Stimulated activated CD8-positive, alpha-beta memory T cell treated with anti-CD3 and anti-CD28 coated beads, Interleukin-4, amount 100 ng/mL, for 1 hour (primary cell): ENCODE measurements at places on chromosomes 7 and 10.

DNA sequence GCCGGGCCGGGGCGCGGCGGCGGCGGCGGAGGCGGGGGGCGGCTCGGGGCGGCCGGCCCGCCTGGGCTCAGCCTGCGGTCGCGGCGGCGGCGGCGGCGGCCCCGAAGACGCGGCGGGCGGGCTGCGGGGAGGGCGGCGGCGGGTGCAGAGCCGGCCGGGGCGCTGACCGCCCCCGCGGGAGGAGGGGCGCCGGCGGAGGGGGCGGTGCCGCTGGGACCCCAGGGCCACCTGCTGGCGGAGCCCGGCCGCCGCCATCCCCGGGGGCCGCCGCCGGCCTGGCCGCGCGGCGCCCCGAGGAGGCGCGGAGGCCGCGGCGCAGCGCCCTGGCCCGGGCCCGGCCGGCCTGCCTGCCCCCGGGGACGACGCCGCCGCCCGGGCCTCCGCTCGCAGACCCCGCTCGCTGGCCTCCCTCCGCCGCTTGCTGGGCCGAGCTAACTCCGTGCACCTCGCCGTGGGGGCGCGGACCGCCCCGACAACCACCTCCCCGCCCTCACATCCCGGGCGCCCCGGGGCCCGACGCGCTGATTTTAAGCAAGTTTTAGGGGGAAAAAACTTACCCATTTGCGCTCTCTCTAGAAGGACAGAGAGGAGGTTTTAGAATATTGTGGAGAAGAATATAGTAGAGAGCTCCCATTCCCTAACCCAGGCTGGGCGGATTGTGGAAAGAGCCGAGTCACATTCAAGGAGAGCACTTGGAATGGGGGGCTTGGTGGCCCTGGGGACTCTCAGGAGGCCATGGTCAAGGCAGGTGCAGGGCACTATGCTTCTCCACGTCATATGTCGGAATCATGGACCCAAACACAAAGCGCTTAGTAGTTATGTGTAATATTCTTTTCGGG lies at the start of gene BEND7:
TSS of gene BEND7 (minus strand) at position 140 of the 839 bp plus-strand sequence. CDS start 481 bp downstream, outside the sequence.
- DNase-seq: no peak

DNA sequence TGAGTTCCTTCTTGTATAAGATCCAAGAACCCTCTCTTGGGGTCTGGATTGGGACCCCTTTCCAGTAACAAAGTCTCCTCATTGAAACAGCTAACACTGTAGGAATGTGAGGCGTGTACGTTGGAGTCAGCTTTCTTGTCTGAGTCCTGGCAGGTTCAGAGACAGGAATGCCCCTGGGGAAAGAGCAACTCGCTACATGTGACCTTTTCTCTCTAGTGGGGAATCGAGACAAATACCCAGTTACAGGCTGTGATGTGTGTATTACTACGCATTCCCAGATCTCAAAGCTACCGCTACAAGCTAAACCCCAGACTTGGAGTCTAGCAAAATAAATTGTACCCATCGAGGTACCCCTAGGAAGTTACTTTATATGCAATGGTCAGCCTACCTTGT lies 85.6 kb upstream of the FRMD4A start:
- no peak for DNase-seq

DNA sequence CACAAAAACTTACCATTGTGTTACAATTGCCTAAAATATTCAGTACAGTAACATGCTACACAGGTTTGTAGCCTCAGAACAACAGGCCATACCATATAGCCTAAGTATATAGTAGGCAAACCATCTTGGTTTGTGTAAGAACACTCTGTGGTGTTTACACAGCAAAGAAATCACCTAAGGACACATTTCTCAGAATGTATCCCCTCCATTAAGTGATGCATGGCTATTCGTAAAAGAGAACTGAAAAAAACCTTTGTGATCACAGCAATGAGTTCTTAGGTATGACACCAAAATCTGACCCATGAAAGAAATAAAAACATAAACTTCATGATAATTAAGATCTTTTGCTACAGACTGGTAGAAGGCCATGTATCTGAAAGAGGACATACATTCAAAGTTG lies 121.5 kb downstream of the JMJD1C start:
- no peak for DNase-seq

- no peak for DNase-seq
These were observed 182.0 kb downstream of the REEP3 start for GRCh38 chr10:63703113-63703670.

GRCh38 chr10:80542652-80543318 lies 5.1 kb downstream of the SH2D4B start:
- DNase-seq: no peak

DNA sequence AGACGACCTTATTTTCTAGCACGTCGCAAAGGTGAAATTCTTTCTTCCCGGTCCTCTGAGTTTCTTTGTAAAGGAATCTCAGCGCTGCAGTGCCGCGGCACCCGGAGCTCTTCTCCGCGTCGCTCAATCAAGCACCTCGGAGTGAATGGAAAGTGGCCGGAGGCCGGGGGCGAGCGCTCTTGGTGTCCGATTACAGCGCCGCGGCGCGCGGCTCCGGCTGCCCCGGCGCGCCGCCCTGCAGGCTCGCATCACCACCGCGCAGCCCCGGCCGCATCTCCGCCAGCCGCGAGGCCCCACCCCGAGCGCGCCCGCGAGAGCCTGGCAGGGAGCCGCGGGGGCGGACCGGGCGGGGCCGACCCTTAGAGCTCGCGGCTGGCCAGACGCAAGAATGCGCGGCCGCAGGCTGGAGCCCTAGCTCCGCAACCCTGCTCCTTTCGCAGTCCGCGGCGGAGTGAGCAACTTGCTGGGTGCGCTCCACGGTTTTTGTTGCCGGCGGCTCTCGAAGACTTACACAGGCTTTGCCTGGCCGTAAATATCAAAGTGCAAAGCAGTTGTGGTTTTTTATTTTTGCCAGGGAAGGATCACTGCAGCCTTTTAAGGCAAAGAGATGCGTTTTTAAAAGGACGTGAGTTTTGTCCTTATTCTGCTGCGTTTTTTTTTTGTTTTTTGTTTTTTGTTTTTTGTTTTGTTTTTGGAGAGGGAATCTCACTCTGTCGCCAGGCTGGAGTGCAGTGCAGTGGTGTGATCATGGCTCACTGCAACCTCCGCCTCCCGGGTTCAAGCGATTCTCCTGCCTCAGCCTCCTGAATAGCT lies at the start of gene SEMA3C:
TSS of gene SEMA3C (minus strand) at position 143 of the 813 bp plus-strand sequence. CDS start 2,270 bp downstream, outside the sequence.
- DNase-seq: no peak

DNA sequence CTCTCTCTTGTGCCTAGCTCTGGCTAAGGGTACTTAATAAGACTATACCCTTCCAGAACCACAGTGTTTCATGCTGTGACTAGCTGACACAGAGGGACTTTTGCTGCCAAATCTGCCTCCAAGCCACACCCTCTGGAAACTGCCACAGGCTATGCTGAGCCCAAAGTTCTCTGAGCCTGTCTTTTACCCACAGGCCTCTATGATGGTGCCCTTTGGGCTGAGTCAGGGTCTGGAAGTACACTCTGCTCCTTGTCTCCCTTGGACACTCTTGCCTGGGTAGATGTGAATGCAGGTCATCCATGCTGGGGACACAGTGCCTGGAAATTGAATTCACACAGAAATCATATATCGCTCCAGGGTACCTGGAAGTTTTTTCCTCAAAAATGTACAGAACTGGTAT lies 22.6 kb downstream of the DYDC1 start:
- no peak for DNase-seq

- DNase-seq: no peak
These were observed 39.6 kb upstream of the ELMO1 start for GRCh38 chr7:37488163-37488764.

DNA sequence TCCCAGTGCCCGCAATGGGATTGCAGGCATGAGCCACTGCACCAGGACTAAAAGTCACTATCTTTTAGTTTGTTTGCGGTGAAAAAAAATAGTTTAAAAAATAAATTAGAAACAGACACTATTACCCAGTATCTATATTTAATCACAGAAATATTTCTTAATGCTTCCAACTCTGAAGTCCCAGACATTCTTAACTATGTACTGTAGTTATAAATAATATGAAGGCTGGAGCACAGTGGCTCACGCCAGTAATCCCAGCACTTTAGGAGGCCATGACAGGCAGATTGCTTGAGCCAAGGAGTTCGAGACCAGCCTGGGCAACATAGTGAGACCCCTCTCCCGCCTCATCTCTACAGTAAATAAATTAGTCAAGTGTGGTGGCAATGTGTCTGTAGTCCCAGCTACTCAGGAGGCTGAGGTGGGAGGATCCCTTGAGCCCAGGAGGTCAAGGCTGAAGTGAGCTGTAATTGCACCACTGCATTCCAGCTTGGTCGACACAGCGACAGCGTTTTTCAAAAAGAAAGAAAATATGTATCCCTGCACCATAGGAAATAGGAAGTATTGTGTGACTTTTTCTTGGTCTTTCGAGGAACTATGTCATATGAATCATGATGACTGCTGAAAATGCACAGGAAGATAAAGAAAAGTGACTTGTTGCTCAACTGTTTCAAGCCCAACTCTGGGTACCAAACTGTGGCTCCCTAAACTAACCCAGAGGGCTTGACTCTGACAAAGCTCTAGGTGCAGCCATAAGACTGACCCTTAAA lies 74.9 kb upstream of the STEAP1B start:
- DNase-seq: no peak

GRCh38 chr7:105791926-105792325 lies 84.5 kb downstream of the ATXN7L1 start:
- no peak for DNase-seq

DNA sequence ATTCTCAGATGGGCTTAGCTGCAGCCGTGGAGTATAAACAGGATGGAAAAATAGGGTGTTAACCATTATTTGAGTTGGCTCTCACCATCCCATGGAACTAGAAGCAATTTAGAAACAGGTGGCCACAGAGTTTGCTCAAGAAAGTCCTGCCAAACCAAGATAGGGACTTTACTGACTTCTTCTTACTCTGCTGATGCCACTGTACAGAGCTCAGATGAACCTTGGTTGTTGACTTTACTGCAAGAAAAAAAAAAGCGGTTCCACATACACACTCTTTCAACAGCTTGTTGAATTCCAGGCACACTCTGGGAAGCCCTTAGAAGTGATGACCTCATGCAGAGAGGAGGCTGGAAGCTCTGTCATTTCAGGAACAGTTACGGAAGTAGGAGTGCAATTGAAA lies 753.4 kb downstream of the NRG3 start:
- no peak for DNase-seq

DNA sequence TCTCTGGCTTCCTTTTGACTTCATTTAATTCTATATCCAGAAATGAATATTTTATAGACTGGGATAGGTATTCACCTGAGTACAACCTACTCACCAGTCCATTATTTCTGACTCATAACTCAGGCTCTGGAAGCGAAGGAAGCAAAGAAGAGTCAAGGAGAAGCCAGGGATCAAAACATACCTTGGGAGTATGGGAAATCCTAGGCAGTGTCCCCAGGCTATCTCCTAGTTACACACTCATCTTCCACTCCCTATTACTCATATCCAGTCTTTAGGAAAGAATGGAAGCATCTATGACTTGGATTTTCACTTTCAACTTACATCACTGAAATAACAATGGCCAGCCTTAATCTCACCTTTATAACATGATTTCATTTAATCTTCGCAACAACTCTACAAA lies 40.9 kb upstream of the ELAPOR2 start:
- no peak for DNase-seq

- no peak for DNase-seq
These were observed 39.8 kb upstream of the ARL4A start for GRCh38 chr7:12647364-12648219.

DNA sequence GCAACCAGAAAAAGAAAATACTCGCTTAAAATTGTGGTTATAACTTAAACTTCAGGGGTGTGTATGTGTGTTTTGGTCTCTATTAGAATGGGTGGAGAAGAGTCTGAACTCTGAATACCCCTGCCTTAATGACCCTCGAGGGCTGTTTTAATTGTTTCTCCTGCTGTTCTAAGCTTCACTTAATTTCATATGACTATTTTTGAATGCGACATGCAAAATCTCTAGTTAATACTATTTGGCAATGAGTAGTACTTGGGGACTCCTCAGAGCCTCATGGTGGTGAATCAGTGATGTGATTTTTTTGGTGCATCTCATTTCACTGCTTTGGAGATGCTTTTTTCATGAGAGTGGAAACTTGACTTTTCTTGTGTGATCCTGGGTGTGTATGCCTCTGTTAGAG lies 178.6 kb downstream of the CDK14 start:
- no peak for DNase-seq

DNA sequence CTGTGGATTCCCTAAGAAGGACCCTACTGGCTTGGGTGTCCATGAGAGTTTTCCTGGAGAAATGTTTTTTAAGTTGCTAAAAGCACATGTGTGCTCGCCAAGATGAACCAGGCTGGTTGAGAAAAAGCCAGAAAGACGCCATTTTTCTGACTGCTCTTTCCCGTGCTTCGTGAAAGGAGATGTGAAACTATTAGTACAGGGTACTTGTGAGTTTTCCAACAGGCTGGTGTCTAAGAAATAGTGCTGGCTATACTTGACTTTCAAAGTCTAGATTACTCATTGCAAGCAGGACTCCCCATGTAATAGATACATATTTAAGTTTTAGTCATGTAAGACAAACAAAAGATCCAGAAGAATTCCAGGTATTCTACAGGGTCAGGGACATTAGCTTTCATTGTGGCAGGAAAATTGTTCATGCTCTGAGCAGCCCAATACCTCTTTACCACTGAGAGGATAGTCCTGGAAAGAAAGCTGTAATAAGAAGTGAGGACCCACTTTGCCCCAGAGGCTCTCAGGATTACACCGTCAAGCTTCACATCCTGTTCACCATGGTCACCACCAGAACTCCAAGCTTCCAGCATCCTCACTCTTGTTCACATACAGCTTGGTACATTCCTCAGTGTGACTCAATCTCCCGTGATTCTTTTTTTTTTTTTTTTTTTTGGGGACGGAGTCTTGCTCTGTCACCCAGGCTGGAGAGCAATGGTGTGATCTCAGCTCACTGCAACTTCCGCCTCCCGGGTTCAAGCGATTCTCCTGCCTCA lies 43.8 kb upstream of the ICA1 start:
- DNase-seq: no peak

DNA sequence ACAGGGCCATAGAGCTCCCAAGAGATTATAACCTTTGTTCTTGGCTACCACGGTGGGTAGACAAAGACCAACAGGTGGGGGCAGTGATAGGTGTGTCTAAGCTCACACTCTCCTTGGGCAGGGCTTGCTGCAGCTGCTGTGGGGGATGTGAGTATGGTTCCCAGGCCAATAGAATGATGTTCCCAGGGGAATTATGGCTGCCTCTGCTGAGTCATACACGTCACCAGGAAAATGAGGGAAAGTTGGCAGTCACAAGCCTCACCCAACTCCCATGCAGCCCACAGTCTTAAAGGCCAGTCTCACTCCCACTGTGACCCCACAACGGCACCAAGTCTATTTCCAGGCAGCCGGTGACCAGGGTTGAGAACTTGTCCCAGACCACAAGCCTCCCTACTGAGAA lies 453.4 kb upstream of the PODXL start:
- DNase-seq: no peak

DNA sequence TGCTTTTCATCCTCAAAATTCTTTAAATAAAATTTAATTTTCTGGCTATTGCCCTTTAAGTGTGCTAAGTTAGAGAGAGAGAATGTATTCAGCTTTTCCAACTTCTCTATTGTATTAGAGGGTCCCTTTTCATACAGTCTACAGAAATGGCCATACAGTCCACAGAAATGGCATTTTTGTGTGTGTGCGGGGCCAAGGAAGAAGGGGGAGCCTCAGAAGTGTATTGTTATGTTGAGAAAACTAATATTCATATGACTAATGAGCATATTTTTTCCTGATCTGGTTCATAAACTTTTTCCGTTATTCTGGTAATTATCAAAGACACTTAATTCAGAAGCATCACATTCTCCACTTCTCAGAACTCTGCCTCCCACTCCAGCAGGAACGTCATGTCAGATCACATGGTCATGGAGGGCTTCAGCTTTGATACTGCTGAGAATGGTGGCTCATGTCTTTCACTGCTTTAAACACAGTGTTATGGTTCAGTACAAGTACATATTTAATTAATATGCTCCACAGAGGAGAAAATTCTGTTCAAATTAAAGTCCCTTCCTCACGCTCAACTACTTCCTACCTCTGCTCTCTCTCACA lies 37.1 kb downstream of the ELMO1 start:
- DNase-seq: no peak

- DNase-seq: no peak
These were observed 12.3 kb upstream of the ECHDC3 start for GRCh38 chr10:11729790-11730315.
